Naive thymus-derived CD8-positive, alpha-beta T cell (primary cell): ENCODE measurements at places on chromosomes 4 and X. TPM values are rescaled to one million over a fixed set of nuclear protein-coding genes. Genes with fewer than 3 reads are reported as not detected.
A peak's percentile ranks its signal among the peaks of the same experiment; 100 is the strongest.

- no peak overlapping the region for H3K27ac ChIP-seq
- no peak overlapping the region for H3K4me3 ChIP-seq
- H3K36me3 ChIP-seq, result peaks cover 10% of the 10 kb centered on the region
- no peak for DNase-seq
- no peaks in the 10 kb centered on the region for H3K27me3 ChIP-seq
Observed at GRCh38 chrX:107857837-107858236, 32.2 kb downstream of the MID2 start.

GRCh38 chrX:19855700-19856381 is 31.6 kb downstream of the SH3KBP1 start:
- no peak for DNase-seq
- no peaks in the 10 kb centered on the region for H3K27me3 ChIP-seq
- H3K27ac ChIP-seq, result peak overlapping the region; percentile 80
- H3K4me1 ChIP-seq, result peaks cover 14% of the 10 kb centered on the region
- H3K4me3 ChIP-seq, result peak overlapping the region; percentile 73

Gene NLGN4X
- total RNA-seq, result not detected

- H3K27ac ChIP-seq, result no peak overlapping the region
- no peaks in the 10 kb centered on the region for H3K4me1 ChIP-seq
- H3K27me3 ChIP-seq, result no peaks in the 10 kb centered on the region
Observed at GRCh38 chrX:96176921-96177320, 507.7 kb upstream of the DIAPH2 start.

GRCh38 chr4:97720869-97721432 is 422.3 kb downstream of the STPG2 start:
- no peak overlapping the region for H3K4me3 ChIP-seq
- DNase-seq, result no peak
- H3K4me1 ChIP-seq, result no peaks in the 10 kb centered on the region

GRCh38 chr4:141746026-141746425 is 109.6 kb downstream of the IL15 start:
- H3K36me3 ChIP-seq, result peaks cover 13% of the 10 kb centered on the region
- H3K4me1 ChIP-seq, result no peaks in the 10 kb centered on the region
- no peak for DNase-seq
- H3K27ac ChIP-seq, result no peak overlapping the region
